Peyer's patch (tissue), 4 donors: ENCODE measurements at places on chromosomes 6 and 20. TPM values are rescaled to one million over a fixed set of nuclear protein-coding genes. Genes with fewer than 3 reads are reported as not detected.

RBM24 gene
- 2.2 TPM for total RNA-seq

GSTA1 gene
- total RNA-seq, result 702 TPM

GRCh38 chr20:57791966-57792365 lies 82.2 kb upstream of the PMEPA1 start:
- H3K27me3 ChIP-seq, result no peaks in the 10 kb centered on the region
- H3K4me3 ChIP-seq, result no peak overlapping the region
- no peak for DNase-seq
- H3K4me1 ChIP-seq, result no peaks in the 10 kb centered on the region
- H3K27ac ChIP-seq, result no peak overlapping the region

DNA sequence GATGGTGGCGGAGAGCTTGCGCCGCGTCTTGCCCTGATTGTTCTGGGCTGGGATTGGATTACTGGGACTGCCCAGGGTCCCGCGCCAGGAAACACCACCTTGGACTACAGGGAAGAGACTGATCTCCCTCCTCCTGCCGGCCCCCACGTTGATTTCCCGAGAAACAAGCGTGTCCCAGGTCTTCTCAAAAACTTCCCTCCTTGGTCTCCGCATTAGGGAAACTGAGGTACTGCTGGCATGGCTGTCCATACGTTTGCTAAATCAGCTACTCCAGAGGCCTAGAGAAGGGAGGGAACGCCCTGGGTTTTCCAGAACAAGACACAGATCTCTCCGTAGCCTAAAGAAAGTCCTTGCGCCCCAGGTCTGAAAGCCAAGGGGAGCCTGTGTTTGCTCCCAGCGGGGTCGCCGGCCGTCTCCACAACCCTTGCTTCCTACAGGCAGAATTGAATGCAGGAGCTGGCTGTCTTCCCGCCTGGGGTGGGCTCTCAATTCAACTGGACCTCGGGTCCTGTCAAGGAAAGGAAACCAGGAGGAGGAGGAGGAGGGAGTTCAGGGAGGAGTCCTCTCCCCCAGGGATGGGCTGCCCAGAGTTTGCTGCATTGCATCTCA lies 29.2 kb downstream of the TFAP2A start:
- H3K4me3 ChIP-seq, result no peak overlapping the region
- no peak for DNase-seq
- no peaks in the 10 kb centered on the region for H3K27me3 ChIP-seq
- H3K27ac ChIP-seq, result no peak overlapping the region
- no peaks in the 10 kb centered on the region for H3K36me3 ChIP-seq
- H3K4me1 ChIP-seq, result no peaks in the 10 kb centered on the region

- no peak overlapping the region for H3K27ac ChIP-seq
- no peaks in the 10 kb centered on the region for H3K27me3 ChIP-seq
- no peak for DNase-seq
- no peaks in the 10 kb centered on the region for H3K36me3 ChIP-seq
Observed at GRCh38 chr6:131451321-131452144, 121.5 kb upstream of the ARG1 start.

DNA sequence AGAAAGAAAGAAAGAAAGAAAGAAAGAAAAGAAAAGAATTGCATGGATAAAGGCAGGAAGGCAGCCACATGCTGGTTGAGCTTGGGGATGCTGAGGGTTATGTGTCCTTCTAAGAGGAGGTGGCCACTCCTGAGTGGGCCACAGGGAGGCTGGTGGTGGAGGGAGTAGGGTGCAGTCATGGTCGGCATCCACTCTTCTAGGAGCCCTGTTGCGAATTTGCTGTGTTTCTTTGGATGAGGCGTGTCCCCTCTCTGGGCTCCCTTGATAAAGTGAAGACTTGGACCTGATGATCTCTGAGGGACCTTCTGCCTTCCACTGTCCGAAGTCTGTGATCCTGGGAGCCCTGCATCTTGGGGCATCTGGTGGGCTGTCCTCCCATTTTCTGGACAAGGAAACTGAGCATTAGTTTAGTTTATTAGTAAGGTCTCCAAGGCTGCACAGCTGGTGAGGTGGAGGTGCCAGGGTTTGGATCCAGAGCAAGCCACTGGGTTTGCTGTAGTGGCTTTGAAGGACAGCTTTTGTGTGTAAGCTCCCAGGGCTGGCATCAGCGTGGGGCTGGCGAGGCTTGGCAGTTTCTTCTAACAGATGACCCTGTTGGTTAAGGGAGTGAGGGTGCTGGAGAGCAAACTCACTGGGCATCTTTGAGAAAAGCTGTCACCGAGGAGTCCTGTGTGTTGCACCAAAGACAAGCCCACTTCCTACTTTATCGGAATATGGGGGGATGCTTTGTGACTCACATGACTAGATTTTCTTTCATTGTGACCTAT lies 4.3 kb downstream of the DLGAP4 start:
- DNase-seq, result no peak
- no peaks in the 10 kb centered on the region for H3K27me3 ChIP-seq

GRCh38 chr20:63855363-63856097 lies 5.8 kb upstream of the ABHD16B start:
- H3K27ac ChIP-seq, result peak overlapping the region; percentile 70
- H3K36me3 ChIP-seq, result no peaks in the 10 kb centered on the region
- peaks cover 43% of the 10 kb centered on the region for H3K4me1 ChIP-seq
